ENCODE measurements at places on chromosomes 5 and 9.

DNA sequence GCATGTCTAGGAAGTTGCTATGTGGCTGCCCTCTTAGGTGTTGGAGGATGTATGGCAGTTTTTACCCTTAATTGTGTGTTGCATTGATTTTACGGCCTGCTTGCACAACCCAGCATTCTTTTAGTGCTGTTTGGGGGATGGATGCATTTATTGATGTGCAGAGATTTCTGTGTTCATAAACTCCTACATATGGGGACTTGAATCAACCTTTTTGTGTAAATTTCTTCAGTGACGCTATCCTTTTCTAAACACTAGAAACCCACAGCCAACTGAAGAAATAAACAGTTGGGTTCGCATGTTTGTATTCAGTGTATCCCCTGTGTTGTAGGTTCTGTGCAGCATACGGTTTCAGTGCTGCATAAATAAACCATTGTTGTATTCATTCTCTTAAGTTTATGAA lies 263.7 kb downstream of the RASEF start:
- DNase-seq: no peak

DNA sequence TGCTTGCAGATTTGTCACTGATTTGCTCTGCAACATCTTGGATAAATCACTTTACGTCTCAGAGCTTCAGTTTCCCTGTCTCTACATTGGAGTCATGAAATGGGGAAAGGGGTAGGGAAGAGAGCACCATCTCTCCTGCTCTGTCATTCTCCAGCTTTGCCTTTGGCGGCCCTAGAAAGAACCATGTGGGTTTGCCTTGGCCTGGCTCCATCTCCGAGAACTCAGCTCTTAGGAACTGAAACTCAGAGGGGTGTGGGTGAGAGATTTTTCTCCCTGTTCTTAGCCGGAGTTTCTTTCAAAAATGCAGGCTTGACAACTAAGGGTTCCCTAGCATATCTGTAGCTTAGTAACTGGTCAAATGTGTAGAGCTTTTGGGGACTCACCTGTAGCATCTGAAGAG lies 123.5 kb downstream of the SMARCA2 start:
- no peak for DNase-seq

DNA sequence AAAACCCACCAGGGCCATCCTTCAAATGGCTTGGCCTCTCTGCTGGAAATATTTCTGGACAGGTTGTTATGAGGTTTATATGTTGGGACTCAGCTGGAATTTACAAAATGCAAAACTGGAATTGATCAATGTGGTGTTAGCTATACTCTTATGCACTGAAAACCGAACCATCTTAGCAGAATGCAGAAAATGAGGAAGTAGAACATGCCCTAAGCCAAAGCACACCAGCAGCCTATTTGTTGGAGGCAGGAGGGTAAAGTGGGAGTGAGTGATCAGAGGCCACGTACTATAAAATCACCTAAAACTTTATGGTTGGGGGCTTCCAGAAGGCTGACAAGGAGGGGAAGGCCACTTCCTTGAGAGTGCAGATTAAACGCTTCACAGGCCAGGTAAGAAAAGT lies 63.6 kb upstream of the C5orf63 start:
- no peak for DNase-seq

GRCh38 chr5:109524026-109524425 lies 114.3 kb upstream of the PJA2 start:
- no peak for DNase-seq

DNA sequence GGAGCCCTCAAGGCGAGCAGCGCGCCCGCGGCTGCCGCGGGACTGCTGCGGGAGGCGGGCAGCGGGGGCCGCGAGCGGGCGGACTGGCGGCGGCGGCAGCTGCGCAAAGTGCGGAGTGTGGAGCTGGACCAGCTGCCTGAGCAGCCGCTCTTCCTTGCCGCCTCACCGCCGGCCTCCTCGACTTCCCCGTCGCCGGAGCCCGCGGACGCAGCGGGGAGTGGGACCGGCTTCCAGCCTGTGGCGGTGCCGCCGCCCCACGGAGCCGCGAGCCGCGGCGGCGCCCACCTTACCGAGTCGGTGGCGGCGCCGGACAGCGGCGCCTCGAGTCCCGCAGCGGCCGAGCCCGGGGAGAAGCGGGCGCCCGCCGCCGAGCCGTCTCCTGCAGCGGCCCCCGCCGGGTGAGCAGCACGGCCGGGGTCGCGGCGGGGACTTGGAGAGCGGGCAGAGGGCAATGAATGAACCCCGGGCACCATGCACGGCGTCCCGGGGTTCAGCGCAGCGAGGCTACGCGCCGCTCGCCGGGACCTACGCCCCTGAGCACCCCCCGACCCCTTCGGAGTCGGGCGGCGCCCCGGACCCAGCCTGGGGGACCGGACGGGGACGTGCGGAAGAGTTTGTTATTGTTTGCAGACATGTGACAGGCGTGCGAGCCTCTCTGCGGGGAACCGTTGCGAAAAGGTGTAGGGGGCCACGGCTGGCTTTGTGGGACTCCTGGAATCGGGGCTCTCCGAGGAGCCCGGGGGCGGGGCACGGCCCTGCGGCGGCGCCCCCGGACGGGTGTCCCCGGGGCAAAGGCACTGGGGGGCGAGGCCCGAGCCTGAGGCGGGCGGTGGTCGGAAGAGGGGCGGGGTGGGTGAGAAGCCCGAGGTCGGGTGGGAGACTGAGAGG lies 553 bp downstream of the MAP3K1 start:
- no peak for DNase-seq

DNA sequence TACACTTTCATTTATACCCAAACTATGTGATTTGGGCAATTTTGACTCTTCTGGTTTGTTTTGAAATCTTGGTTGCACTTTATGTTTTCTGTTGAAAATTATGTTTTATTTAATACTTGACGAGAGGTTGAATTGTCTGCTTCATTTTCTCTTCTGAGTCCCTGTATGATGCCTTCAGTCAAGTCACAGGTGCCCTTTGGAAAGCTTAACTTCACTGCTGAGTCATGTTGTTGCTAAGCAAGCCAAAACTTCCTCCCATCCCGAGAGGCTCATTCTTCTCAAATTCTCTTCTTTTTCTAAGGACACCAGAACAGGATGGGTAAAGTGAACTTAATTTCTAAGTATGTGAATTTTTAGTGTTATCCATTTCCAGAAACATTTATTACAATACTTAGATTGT lies 455.3 kb upstream of the PTGER4 start:
- DNase-seq: no peak

DNA sequence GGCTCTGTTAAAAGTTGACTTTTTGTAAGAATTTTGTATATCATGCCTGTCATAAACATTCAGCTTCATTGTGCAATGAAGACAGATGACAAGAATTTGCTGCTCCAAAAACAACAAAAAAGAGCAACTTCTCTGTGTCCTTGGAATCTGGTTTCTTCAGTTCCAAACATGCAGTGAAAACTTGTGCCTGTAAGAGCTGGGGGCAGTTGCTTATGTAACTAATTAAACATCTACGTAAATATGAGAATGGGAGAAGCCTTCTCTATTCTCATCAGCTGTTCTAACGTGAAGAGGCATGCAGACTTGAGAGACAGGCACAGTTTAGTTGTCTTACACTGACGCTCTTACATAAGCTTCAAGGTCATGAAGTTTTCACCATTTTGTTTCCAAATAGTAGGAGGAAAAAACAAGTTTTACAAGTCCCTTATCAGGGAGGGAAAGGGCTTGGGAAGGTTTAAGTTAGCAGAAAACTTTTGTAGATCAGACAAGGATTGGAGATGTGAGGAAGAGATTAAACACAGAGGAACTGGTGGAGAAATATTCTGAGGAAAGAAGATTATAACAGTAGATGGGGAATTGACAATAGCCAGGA lies 170.4 kb downstream of the RFK start:
- DNase-seq: no peak

- DNase-seq: no peak
These were observed 164.9 kb downstream of the KCTD16 start for GRCh38 chr5:144335561-144335960.

- no peak for DNase-seq
These were observed 138.6 kb upstream of the RASA1 start for GRCh38 chr5:87129046-87129445.

DNA sequence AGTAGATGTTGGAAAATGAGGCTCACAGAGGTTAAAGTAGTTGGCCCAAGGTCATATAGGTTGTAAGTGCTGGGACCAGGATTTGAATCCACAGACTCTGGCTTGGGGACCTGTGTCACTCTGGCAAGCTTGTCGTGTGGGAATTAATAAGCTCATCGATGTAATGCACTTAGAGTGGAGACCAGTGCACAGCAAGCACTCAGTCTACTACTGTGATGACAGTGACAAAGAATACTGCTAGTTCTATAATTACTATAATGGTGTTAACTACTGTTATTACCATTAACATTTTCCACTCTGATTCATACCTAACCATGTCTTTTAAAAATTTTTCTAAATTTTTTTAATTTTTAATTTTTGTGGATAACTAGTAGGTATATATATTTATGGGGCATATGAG lies 12.8 kb downstream of the PAM start:
- DNase-seq: no peak

- DNase-seq: no peak
These were observed 78.5 kb downstream of the C9orf152 start for GRCh38 chr9:110129425-110129824.

DNA sequence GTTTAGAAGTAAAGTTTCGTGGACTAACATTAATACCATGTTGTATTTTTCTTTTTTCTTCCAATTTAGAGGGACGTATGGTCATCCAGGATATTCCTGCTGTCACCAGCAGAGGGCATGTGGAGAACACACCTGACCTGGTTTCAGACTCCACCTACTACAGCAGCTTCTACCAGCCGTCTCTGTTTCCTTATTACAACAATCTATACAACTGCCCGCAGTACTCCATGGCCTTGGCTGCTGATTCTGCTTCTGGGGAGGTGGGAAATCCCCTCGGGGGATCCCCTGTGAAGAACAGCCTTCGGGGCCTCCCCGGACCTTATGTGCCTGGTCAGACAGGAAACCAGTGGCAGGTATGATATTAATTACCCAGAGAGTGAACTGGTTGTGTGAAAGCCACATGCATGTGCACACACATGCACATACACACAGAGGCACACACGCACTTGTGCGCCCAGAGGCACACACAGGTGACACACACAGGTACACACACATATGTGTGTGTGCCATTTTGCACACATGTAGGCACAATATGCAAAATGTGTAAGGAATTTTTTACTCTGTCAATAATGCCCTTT lies 52.4 kb downstream of the DMRT1 start:
- DNase-seq: no peak

GRCh38 chr5:39161578-39161977 lies 57.8 kb downstream of the FYB1 start:
- no peak for DNase-seq

- DNase-seq: no peak
These were observed 286.3 kb downstream of the CDH18 start for GRCh38 chr5:19701731-19702130.

DNA sequence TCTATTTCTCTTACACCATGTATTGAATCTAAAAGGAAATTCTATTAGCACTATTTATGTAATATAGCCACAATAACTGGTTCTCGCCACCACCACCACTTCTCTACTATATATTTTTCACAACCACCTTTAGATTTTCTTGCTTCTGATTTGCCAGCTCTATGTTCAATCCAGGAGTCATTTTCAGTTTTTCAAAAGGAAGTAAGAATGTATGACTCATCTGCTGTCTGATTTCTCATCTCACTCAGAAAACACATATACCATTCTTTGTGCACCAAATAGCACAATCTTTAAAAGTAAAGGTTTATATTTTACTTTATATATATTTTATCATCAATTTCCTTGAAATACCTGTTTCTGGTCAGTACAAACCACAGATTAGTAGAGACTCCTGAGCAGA lies 1127.5 kb downstream of the TAF11L14 start:
- no peak for DNase-seq

DNA sequence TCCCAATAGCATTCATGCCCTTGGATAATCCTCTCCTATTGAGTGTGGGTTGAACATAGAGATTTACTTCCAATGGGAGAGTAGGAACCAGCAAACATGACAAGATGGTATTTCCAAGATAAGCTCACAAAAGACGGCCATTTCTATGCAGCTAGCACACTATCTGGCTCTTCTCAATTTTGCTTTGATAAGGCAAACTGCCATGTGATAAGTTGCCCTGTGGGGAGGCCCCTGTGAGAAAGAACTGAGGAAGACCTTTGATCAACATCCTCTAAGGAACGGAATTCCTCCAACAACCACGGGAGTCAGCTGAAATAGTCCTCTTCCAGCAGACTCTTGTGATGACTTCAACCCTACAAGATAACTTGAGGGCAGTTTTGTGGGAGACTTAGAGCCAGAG lies 211.9 kb upstream of the TRPM3 start:
- no peak for DNase-seq

DNA sequence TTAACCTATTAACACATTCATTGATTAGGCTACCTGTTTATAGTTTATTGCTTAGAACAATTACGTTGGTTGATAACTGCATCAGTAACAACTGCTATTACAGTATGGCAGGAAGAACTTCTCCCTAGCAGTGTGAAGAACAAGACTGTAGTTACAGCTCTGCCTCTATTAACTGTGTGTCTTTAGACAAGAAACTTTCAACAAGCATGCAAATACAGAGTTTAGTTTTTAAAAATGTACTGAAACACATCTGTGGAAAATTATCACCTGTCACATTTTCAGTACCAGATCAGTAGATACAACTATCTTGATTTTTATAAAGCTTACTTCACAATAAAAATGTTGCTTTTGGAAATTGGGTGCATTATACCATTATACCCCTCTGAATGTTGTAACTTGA lies 22.2 kb downstream of the ELL2 start:
- DNase-seq: no peak

DNA sequence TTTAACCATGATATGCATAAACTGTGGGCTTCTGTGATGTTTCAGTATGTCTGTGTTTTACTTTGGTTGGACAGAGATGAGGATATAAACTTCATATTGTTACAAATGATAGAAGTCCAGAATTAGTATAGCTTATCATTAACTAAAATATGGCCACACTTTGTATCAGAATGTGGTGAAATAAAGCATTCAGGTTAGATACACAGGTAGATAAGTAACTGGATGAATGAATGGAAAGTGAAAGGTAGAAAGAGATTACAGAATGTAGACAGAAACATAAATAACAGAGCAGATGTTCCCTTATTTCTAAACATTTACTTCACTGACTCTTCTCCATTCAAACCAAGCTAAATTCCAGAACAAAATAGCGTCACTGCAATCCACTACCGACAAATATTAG lies 1033.8 kb downstream of the CDH18 start:
- no peak for DNase-seq

DNA sequence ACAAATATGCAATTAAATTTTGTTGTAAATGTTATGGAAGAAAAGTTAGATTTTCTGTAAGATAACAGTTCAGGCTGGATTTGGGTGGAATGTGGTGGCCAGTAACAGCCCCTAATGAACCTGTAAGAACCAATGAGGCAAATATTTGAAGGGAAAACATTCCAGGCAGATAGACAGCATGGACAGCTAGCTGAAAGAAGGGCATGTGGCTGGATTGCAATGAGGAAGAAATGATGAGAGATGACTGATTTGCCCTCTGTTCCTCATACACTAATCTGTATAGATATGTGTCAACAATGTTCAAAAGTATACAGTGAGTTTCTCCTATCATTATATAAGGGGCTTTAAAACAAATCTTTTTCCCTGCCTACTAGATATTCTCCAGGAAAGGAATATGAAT lies 58.8 kb downstream of the MAN2A1 start:
- no peak for DNase-seq

GRCh38 chr9:36138496-36138895 lies 2.0 kb downstream of the GLIPR2 start:
- DNase-seq: no peak

- DNase-seq: no peak
These were observed 329.6 kb upstream of the ARRDC3 start for GRCh38 chr5:91712718-91713117.

Data from dorsolateral prefrontal cortex (tissue), 122 donors.